Body of pancreas (tissue), 4 donors: ENCODE measurements at places on chromosomes 3 and 15. TPM values are rescaled to one million over a fixed set of nuclear protein-coding genes. Genes with fewer than 3 reads are reported as not detected.

Gene KLHL40
- total RNA-seq: not detected

Gene PCSK6
- total RNA-seq: 10.1 TPM

Gene HCLS1
- total RNA-seq: 17.1 TPM

Gene SCAMP5
- 21.1 TPM for total RNA-seq

Gene RARB
- 3.0 TPM for total RNA-seq

Gene LRRN1
- total RNA-seq: 1.6 TPM

Gene ADPGK
- total RNA-seq: 52.1 TPM

Gene MAGI1
- total RNA-seq: 44.2 TPM

Gene MCTP2
- 28.5 TPM for total RNA-seq

Gene IL17RB
- 17.6 TPM for total RNA-seq

Gene SLC15A2
- 2.3 TPM for total RNA-seq

Gene RPP25
- 11.5 TPM for total RNA-seq

Gene FSD2
- total RNA-seq: 0.26 TPM

Gene RETNLB
- total RNA-seq: not detected

Gene GP9
- not detected for total RNA-seq

Gene SELENOT
- 20.2 TPM for total RNA-seq

Gene NFKBIZ
- total RNA-seq: 30.1 TPM

Gene DNAH1
- 6.0 TPM for total RNA-seq

Gene CCDC32
- total RNA-seq: 21.0 TPM

Gene REC114
- not detected for total RNA-seq

Gene PLAAT1
- not detected for total RNA-seq

Gene TMCC1
- 10.1 TPM for total RNA-seq

Gene LYZL4
- total RNA-seq: not detected

Gene PPM1M
- 15.3 TPM for total RNA-seq

Gene HCN4
- total RNA-seq: 0.78 TPM

Gene KCNAB1
- total RNA-seq: 5.3 TPM

Gene CCR8
- not detected for total RNA-seq

Gene UMPS
- total RNA-seq: 12.5 TPM

Gene ZNF35
- 3.1 TPM for total RNA-seq

Gene DHX30
- total RNA-seq: 50.4 TPM

Gene ABHD10
- total RNA-seq: 15.6 TPM

Gene BUB1B
- not detected for total RNA-seq

Gene GOLGA6A
- total RNA-seq: not detected

Gene ARPIN
- total RNA-seq: 23.1 TPM

Gene CLEC3B
- 4.9 TPM for total RNA-seq

Gene POC1A
- total RNA-seq: 0.26 TPM

Gene ADIPOQ
- total RNA-seq: 188 TPM

Gene C3orf62
- 4.9 TPM for total RNA-seq

Gene PRTG
- 1.0 TPM for total RNA-seq

Gene SH2D7
- total RNA-seq: not detected

Gene LMAN1L
- total RNA-seq: not detected

Gene TF
- 0.26 TPM for total RNA-seq

Gene USP3
- total RNA-seq: 48.8 TPM

Gene MEGF11
- not detected for total RNA-seq

Gene CYP1A2
- total RNA-seq: not detected

Gene GNAT1
- total RNA-seq: not detected

Gene PRSS50
- 2.6 TPM for total RNA-seq

Gene TMEM44
- total RNA-seq: 1.8 TPM

Gene CTXN2
- total RNA-seq: 0.52 TPM

Gene ITIH1
- total RNA-seq: not detected

Gene SLC51B
- total RNA-seq: not detected

Gene RRP9
- total RNA-seq: 13.2 TPM

Gene CRABP1
- 1.6 TPM for total RNA-seq

Gene NR2F2
- total RNA-seq: 12.9 TPM

Gene ZKSCAN7
- total RNA-seq: 3.3 TPM

Gene IQCH
- 6.7 TPM for total RNA-seq

Gene DUOXA2
- not detected for total RNA-seq

Gene CAPN3
- total RNA-seq: 6.3 TPM

Gene SLC6A11
- 0.52 TPM for total RNA-seq
